Endothelial cell (in vitro differentiated cells): ENCODE measurements at places on chromosomes 13 and 19.

DNA sequence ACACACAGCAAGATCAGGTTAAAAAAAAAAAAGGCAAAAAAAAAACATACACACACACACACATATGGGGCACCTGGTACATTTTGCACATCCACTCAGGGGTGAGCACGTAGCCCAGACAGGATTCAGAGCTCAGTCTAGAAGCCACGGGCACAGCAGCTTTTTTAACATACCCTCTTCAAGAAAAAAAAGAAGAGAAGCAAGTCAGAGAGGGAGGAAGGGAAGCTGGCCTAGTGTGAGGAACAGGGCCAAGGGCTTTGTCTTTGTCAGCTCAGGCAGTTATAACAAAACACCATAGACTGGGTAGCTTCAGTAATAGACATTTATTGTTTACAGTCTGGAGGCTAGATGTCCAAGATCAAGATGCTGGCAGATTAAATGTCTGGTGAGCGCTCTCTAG, 2.3 kb upstream of the TPM4 start:
- no peak for DNase-seq

DNA sequence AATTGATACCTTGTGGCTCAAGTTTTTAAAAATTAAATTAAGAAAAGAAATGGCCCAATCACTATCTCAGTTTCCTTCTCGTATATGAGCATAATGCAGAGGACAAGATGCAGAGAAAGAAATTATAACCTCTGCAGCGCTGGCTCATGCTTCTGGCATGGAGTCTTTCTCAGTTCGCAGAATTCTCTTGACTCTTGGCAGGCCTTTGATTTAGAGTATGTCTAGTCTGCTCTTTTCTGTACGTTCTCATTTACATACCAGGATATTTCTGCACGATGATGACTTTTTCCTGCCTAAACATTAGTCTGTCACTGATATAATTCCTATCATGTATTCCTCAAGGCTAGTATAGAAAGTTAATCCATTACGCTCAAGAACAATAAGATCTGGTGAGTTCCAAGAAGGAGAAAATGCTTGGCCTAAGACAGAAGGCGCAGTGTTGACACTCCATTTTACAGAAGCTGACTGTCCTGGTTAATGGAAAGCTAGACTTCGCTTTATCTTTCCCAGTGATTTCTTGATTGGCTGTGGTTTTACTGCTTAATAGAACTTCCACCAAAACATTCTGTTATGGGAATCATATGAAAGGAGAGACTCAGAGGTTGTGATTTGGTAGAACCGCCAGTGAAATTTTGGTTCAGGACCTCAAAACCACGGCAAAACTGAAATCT, 1.7 kb upstream of the SMAD9 start:
- no peak for DNase-seq

- peak; percentile 85 for DNase-seq
These were observed 73.7 kb downstream of the GGACT start for GRCh38 chr13:100514788-100515409.

DNA sequence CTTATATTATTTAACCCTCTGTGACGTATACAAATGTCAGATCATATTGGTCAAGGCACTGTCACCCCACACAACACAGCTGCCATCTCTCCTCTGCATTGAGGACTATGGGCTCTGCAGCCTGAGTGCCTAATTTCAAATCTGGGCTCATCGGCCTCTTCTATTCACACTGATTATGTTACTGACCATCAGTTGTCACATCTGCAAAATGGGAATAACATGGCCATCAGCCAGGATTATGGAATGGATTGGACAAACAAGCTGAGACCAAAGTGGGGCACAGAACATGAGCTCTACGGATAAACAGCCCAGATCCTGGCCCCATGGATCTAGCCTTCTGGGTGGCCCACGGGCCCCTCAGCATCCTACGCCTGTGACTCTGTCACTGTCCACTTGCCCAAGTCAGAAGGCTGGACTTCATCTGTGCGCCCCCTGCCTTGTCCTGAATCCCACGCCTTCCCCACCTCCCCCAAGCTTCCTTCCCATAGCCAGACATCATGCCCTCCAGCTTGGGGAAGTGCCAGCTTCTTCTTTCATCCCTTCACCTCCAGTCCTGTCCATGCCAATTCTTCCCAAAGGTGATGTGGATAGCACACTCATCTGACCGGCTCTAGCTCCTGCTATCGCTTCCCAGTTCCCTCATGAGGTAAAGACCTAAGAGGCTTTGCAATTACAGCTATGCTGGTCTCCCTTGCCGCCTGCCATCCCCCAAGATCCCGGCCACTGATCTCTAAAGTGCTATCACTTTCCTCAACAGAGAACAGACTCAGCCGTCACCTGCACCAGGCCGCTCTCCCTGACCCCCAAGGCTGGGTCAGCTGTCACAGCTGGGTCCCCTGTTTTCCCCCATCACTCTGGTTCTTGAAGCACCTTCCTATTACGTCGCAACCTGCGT, 872 bp downstream of the FARSA start:
- DNase-seq, result no peak

GRCh38 chr13:71714802-71715375, 152.1 kb downstream of the DACH1 start:
- no peak for DNase-seq

DNA sequence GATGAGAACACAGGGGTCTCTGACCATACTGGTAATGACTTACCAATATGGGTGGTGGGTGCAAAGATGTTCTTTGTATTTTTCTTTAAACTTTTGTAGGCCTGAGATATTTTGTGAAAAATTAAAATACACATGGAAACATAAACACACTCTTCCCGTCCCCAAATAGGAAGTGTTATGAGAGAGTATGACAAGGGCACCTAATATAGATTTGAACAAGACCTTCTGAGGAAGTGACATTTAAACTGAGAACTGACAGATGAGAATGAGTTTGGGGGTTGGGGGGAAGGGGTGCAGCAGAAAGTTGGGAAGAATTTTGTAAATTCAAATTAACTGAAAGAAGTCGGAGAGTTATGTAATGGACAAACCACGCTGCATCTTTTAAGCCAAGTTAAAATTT, 224.2 kb downstream of the RGCC start:
- DNase-seq, result no peak

DNA sequence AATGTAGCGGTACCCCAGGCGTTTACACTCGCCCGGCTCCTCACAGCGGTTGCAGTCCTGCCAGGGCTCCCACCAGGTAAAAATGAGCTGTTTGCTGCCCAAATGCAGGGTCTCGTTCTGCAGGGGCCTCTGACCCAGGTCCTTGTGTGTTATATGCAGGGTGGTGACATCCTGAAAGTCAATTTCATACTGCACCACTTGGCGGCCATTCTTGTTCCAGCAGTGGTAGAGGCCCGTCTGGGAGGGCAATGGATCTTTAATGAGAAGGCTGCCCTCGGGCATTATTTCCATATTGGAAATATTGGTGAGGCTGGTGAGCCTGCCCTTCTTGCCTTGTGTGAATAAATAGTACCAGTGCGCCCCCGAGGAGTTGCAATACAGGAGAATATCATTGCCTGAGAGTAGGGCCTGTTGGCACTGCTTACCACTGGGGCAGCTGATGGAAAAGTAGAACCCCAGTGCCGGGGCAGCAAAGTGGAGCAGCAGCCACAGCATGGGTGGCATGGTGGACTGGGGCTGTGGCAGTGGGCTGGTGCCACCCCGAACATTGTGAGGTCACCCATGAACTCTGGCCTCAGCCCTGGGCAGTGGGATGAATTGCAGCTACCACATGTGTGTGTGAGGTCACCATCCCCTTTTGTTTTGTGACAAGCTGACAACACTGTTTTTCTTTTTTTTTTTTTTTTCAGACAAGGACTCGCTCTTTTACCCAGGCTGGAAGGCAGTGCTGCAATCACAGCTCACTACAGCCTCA, at the start of gene FAM187B:
Gene FAM187B, minus strand, starts transcription at position 563 of the 754 bp plus-strand sequence. Its CDS starts 59 bp downstream, at position 504.
- DNase-seq, result no peak

DNA sequence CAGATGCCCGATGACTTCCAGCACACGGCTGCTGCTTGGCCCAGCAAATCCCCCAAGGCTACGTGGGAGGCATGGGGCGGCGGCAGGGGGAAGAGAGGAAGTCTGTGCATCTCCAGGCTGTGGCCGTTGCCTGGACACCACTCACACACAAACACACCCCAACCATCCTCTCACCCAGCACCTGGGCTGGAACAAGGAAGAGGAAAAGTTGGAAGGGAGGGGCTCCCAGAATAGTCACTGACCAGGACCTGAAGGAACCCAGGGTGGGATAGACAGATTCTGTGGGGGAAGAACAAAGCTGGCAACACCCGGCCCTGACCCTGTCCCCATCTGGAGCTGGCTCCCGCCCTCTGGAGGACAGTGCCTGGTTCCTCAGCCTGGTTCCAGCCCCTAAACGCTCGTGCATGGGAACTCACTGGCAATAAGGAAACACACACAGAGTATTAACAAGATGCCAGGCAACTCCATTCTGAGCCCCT, 11.2 kb downstream of the PPP6R1 start:
- no peak for DNase-seq

- DNase-seq, result no peak
These were observed 102.3 kb upstream of the POSTN start for GRCh38 chr13:37700887-37701286.

DNA sequence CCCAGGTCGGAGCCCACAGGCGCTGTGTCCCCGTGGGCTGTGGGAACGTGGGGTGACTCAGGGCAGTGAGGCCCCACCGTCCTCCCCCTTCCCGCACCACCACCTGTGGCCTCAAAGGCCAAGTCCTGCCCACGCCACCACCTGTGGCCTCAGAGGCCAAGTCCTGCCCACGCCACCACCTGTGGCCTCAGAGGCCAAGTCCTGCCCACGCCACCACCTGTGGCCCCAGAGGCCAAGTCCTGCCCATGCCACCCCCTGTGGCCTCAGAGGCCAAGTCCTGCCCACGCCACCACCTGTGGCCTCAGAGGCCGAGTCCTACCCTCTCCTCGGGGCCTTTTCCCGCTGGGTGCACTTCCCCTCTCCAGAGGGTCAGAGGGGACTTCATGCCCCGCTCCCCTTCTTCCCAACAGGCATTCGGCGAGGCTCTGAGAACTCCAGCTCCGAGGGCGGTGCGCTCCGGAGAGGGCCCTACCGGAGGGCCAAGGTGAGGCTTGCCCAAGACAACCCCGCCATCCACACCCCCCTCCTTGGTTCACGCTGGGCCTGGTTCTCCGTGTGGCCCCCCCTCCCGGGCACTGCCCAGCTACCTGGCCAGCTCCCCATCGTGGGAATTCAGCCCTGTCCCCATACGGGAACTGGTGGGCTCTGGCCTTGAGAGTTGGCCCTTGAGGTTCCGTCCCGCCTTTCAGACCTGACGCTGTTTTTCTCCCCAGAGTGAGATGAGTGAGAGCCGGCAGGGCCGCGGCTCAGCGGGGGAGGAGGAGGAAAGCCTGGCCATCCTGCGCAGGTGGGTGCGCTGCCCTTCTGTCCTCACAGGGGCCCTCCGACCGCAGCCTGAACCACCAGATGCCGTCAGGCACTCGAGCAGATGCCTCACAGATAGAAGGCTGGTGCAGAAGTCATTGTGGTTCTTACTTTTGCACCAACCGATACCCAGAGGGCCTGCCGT, 27.4 kb upstream of the F7 start:
- no peak for DNase-seq

DNA sequence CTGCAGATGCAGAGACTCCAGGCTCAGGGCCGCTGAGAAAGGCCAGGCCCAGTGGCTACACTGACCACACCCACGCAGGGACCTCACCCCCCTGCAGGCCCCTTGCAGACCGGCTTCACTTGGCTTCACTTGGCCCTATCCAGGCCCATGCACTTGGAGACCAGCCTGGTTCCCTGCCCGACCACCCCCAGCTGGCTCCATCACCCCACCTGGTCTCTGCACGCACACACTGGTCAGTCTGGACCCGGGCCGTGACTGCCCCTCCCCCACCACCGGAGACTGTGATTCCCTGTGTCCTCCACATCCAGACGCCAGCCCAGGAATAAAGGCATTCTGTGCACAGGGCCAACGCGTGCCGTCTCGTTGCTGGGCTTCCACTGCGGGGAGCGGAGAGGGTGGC, 4.9 kb upstream of the EBI3 start:
- DNase-seq, result no peak

GRCh38 chr19:42252365-42253244, 2.3 kb downstream of the ERF start:
- DNase-seq, result no peak

GRCh38 chr19:41918653-41919244, 9.5 kb downstream of the ERFL start:
- DNase-seq, result no peak

GRCh38 chr13:51218626-51219025, 3.6 kb upstream of the FAM124A start:
- DNase-seq, result no peak

DNA sequence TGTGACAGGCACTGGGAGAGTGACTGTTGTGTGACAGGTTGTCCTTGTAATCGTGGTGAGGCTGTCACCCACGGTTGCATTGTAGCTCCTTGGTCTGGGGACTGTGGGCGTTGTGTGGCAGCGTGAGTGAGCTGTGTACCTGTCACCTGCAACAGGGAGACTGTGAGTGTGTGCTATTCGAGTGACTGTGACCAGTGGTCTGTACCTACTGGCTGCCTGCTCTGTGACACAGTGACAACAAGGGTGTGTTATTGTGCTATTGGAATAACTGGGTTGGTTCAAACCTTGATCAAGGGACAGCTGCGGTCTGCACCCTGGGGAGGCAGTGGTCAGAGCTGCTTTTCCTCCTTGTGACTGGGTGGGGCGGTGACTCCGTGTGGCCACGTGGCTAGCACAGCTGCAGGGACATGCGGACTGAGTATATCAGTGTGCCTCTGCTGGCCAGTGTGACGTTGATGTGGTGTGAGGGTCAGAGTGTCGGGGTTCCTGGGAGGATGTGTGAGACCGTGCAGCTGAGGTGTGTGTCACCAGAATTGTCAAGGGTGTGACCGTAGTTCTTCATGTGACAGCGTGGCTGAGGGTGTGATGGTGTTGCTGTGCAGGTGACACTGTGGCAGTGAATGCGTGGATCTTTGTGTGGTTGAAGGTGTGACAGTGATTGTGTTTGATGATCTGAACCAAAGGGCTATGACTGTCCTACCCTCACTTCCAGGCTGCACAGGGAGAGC, 10.1 kb upstream of the NFIX start:
- no peak for DNase-seq

DNA sequence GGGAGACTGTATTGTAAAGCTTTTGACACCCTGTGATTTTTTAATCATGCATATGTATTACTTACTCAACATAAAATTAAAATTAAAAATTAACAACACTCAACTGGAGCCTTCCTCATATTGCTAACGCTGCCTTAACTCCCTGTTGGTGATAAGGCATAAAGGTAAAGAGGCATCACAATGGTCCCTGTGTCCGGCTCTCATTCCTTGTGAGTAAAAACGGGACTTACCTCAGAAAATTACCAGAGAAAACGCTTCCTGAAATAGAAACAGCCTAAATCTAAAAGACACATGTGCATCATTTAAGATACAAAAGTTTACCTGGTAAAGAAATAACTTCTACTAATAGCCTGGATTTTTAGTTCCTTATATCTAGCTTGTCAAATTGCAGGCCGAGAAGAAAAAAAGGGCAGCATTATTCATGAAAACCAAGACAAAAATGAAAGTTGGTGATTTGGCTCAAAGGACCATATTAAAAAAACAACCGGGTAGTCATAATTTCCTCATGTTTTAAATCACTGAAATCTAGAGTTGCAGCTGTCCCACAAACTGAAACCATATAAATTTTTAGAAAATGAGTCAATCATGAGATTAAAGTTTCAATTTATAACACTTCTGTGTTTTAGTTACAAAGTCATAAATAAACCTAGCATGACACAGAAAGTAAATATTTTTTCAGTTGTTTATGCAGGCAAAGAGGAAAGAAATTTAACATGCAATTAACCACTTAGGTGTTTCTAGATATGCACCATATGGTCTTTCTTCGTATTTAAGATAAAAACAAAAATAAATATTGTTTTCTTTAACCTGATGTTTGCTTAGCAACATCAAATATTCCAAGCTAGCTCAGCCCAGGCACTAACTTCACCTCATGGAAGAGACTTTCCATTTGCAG, 94.7 kb downstream of the MIPEP start:
- DNase-seq, result no peak

GRCh38 chr13:83876546-83876945, 5.7 kb downstream of the SLITRK1 start:
- no peak for DNase-seq
